ENCODE measurements at places on chromosomes 7 and 10.

DNA sequence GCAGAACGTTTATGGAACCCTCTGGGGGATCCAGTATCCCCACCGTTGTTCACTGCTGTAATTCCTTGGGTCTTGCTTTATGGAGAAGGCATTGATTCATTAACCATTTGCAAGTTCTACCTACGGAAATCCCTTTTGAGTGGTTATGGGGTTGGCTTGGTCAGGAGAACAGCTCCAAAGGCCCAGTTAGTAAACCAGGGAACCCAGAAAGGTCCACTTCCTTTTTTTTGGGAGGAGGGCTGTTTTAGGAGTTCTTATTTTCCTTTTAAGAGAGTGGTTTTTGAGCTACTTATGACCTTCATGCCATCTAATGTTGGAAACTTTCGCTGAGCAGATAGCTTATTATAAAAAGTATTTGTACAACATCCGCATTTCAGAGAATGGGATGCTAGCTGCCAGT is 1.3 kb downstream of the POR start:
- no peak for DNase-seq

DNA sequence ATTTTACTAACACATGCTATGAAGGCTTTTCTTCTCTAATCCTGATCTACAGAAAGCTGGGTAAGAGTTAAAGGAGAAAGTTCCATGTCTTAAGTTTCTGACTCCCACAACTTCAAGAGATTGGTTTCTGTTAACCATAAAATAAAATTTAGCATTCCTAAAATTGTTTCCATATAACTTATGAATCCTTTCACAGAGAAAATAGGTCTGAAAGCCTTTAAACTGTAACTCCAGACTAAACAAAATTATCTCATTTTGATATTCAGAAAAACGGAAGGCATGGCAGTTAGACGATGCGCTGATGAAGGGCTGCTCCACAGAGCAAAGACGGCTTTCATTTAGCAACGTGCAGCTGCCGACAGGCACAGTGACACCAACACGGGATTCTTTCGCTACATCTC is 133.3 kb downstream of the SLC25A13 start:
- DNase-seq = no peak

- no peak for DNase-seq
Measured at GRCh38 chr10:114234132-114234531, 4.9 kb upstream of the VWA2 start.

DNA sequence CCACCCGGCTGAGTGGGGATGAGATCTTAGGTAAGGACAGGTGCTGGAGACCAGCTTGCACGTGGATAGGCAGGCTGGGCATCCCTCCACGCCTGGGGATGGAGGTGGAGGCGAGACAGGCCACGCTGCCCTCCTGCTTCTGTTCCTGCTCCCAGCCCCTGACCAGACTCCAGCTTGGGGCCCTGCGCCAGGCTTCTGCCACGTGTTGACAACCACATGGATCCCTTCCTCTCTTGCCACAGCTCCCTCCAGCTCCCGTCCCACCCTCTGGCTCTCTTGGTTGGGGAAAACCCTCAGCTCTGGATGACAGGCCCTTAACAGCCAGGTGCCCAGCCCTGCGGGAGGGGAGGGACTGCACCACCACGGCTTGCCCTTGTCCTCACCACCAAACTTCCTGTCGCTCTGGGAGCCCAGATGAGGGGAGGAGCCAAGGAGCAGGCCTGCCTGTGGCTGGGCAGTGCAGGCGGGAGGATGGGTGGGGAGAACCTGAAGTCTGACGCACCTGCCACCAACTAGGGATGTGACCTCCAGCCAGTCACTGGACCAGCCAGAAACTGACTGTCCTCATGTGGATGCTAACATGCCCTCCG is 36.0 kb downstream of the KCNH2 start:
- no peak for DNase-seq

GRCh38 chr10:14873090-14873760 is 5.4 kb upstream of the SUV39H2 start:
- DNase-seq = no peak

DNA sequence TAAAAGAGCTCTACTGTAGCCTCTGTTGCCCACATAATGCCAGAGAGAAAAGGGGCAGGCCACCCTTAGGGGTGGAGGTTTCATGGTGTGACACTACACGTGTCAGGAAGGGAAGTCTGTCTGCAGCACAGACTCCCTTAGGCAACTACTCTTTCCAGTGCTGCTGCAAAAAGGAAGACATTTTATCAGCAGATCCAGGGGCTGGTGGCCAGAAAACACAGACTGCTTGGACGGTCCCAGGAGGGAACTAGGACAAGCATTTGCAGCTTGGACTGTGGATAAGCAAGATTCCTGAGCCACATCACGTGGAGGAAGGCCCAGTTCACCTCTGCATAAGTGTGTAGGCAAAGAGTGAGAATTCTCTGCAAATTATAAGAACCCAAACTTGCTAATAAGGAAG is 220.8 kb downstream of the FANK1 start:
- DNase-seq = no peak

GRCh38 chr7:135239263-135239662 is 5.6 kb downstream of the STRA8 start:
- DNase-seq = no peak

- no peak for DNase-seq
Measured at GRCh38 chr7:67402280-67402679, 405.6 kb downstream of the TYW1 start.

GRCh38 chr10:60578217-60578616 is 188.5 kb upstream of the ANK3 start:
- no peak for DNase-seq

DNA sequence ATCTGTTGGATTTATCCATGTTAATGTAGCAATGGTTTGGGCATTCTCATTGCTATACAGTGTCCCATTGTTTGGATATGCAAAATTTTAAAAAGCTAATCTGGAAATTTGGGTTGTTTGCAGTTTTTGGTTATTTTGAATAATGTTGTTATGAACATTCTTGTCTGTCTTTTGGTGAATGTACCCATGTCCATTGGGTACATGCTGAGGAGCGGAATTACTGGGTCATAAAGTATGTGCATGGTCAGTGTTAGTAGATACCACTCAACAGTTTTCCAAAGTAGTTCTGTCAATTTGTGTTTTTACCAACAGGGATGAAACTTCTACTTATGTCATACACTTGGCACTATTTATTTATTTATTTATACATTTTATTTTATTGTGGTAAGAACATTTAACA is 153.9 kb downstream of the LRMDA start:
- no peak for DNase-seq

DNA sequence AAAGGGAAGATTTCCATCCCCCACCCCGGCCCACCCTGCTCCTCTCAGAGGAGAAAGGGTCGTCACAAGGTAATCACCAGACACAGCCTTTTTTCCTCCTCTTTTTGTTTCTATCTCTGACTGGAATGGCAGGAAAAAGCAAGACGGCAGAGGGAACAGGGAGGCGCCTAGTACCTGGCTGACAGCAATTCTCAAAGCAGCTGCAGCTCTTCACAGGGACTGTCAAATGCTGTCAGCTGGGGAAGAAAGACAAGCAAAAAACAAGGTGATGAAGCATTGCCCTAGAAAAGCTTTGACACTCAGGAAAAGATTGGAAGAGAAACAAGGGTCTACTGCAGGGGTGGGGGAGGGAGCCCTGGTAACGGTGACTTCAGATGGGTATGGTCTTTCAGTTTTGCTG is 52.7 kb downstream of the GNA12 start:
- DNase-seq = no peak

GRCh38 chr7:54810401-54810800 is 51.4 kb upstream of the SEC61G start:
- DNase-seq = no peak

DNA sequence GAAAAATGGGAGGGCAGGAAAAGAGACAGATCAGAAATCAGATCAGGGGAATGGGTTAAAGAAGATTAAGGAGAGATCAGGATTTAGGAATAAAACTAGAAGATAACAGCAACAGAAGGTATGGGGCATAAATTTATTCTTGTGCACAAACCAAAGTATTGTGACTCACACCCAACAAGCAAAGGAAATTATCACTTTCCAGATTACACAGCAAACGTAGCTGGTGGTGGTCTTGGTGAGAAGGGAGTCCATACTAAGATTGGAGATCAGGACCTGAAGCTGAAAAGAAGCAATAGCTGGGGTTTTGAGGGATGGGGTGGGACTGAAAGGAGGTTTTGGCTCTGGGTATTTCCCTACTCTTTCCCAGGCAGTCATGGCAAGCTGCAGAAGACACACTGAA is 3.5 kb upstream of the MYOZ1 start:
- no peak for DNase-seq

GRCh38 chr7:126728967-126729366 is 523.8 kb downstream of the GRM8 start:
- no peak for DNase-seq

DNA sequence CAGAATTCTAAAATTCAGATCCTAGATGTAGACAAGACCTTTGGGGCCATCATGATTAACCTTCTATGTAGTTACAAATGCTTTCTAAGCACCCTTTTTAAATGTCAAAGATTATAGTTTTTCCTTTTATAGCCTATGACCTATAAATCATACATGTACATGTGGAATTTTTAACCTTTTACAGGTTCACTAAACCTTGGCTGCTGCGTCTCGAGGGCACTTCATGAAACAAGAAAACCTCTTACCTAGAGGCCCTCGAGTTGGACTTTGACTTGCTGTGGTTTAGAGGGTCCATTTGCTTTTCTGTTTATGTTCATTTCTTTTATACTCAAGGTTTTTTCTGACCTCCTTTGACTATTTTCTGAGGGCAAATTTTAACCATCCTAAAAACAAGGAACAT is 302.2 kb downstream of the CSTF2T start:
- no peak for DNase-seq

All from stimulated activated CD4-positive, alpha-beta T cell treated with anti-CD3 and anti-CD28 coated beads, Interleukin-1b, Interleukin-23, amount 100 ng/mL, for 1 hour (primary cell).